H7 (cell line): ENCODE measurements at places on chromosomes 3 and 15. TPM values are rescaled to one million over a fixed set of nuclear protein-coding genes. Genes with fewer than 3 reads are reported as not detected.

DNA sequence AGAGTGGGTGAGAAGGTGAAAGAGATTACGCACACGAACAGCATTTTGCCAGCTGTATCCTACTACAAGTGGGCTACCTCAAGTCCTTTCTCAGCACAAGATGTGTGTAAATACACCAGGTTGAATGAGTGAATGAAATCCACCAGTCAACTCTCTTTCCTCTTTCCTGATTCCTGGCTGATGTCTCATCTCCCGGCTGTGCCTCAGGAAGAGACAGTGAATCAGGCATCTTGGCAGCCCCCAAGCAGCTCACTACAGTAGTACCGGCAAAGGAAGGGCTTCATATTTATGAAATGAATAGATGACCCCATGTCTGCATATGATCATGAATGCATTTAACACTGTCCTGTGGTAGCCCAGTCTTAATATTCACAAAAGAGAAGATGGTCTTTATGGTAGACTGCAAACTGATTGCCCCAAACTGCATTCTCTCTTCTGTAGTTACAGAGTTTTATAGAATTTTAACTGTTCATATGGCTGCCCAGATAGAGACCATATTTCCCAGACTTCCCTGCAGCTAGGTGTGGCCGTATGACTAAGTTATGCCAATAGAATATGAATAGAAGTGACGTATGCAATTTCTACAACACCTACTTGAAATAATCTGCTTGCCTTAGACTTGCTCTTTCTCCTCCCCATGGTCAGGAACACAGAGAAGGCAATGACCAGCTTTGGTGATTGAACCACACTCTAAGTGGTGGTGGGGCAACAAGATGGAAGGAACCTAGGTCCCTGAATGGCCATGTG lies 22.7 kb downstream of the MGLL start:
- DNase-seq: no peak

Gene MORC1
- total RNA-seq: not detected in 2 replicates

GRCh38 chr15:88232771-88233201 lies 23.8 kb downstream of the NTRK3 start:
- no peak for DNase-seq

GRCh38 chr3:79039192-79039591 lies 728.6 kb downstream of the ROBO1 start:
- no peak for DNase-seq

Gene RARB
- total RNA-seq: 0.78 and 2.0 TPM in 2 replicates

Gene SLC24A5
- total RNA-seq: 0.07 and 0.11 TPM in 2 replicates

GRCh38 chr3:129547241-129547640 lies 4.3 kb downstream of the H1-8 start:
- DNase-seq: peak; percentile 58

- no peak for DNase-seq
Observed at GRCh38 chr3:186022931-186023330, 85.1 kb upstream of the TRA2B start.

Gene ACKR2
- not detected in 2 replicates for total RNA-seq

Gene KLHDC8B
- total RNA-seq: 19.8 and 27.7 TPM in 2 replicates

DNA sequence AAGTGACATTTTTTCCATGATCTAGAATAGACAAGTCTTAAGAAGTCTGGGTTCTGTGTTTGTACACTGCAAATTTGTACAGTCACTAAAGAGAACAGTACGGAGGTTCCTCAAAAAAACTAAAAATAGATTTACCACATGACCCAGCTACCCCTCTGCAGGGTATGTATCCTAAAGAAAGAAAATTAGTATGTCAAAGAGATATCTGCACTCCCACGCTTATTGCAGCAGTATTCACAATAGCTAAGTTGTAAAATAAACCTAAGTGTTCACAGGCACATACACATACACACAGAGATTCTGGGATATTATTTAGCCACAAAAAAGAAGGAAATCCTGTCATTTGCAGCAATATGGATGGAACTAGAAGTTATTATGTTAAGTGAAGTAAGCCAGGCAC lies 120.4 kb downstream of the ZIC1 start:
- DNase-seq: no peak

DNA sequence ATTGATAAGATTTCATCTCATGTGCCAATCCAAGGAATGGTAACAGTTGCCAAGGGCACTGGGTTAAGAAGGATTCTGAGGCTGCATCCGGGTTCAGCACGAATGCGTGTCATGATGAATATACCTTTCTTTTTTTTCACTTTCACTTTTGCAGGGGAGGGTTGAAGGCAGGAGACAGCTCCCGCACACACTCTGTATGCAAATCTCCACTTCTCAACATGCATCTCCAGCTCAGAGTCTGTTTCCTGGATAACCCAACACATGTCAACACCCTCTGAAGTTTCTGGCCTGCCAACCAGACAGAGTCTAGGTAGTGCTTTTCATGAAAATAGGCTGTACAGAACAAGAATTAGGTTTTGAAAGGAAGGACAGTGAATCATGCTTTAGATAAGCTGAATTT lies 21.6 kb downstream of the B4GALT4 start:
- no peak for DNase-seq

GRCh38 chr15:38482572-38482971 lies 28.6 kb downstream of the FAM98B start:
- DNase-seq: no peak

DNA sequence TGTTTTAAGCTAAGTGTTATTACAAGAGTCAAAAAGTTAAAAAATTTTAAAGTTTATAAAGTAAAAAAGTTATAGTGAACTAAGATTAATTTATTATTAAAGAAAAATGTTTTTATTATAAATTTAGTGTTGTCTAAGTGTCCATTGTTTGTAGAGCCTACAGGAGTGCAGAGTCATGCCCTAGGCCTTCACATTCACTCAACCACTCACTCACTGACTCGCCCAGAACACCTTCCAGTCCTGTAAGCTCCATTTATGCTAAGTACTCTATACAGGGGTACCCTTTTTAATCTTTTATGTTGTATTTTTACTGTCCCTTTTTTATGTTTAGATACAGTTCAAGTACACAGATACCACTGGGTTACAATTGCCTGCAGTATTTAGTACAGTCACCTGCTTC lies 37.2 kb downstream of the EEFSEC start:
- DNase-seq: no peak

DNA sequence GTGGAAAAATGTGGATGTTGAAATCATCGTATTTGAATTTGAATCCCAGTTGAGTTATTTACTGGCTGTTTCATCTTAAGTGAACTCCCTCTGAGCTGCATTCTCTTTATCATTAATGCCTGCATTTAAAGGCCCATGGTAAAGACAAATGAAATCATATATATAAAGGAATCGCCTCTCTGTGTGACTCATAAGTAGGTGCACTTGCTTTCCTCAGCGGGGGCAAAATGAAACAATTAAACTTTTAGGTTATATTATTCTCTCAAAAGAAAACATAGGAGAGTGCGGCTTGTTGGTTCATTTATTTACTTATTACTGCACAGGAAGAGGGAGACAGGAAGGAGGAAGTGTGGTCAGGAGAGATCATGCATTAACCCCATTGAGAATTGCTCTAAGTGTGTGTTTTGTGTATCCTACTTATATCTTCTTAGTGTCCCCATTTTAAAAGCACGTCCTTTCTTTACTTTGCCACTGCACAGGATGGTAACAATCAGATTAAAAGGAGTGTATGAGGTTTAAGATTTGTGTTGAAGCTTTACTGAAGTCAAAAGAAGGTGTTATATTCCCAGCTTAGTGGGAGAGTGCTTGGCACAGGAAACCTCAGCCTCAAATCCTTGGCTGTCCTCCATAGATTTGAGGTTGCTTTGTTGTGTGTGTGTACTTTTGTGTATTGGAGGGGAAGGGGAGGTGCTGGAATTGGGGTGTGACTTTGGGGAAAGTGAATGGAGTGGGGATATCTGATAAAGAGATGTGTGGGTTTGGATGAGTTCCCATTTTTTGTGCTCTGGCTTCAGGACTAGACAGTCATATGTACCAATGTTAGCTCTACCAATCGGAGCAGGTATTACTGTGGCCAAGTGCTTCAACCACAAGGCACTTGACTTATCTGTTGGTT lies 595.8 kb upstream of the NR2F2 start:
- DNase-seq: no peak

Gene LIPH
- 0.21 TPM in 1 of 2 replicates, not detected in the other for total RNA-seq

Gene PATL2
- total RNA-seq: 0.24 and 1.5 TPM in 2 replicates
